ENCODE measurements at places on chromosomes 3 and 15.

GRCh38 chr3:144524531-144524930 is 552.9 kb downstream of the DIPK2A start:
- no peak for DNase-seq

DNA sequence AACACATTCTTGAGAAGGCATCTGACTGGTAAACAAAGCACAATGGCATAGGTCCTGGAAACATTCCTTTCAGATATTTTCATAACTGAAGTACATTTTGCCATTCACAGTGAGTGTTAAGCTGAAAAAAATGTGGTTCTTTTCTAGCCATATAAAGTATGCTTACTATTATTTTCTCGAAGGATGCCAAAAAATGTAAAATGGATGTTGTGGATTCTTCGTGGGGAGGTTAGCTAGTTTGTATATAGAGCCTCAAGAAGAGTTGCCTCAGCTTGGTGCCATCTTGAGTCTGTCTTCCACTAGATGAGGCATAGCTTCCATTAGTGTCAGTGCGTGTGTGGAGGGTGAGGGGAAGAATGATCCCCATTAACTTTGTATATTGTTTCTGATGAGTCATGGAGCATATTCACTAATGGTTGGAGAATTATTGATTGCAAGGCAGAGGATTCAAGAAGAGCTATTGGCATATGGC is 4.1 kb downstream of the MBNL1 start:
- DNase-seq: no peak

GRCh38 chr3:147267434-147267833 is 138.9 kb downstream of the ZIC4 start:
- DNase-seq: no peak

GRCh38 chr3:149547413-149547812 is 72.9 kb downstream of the TM4SF4 start:
- no peak for DNase-seq
